ENCODE measurements at places on chromosomes 6 and 20.

GRCh38 chr20:55258559-55258958 is 746.8 kb downstream of the CBLN4 start:
- no peak for DNase-seq

DNA sequence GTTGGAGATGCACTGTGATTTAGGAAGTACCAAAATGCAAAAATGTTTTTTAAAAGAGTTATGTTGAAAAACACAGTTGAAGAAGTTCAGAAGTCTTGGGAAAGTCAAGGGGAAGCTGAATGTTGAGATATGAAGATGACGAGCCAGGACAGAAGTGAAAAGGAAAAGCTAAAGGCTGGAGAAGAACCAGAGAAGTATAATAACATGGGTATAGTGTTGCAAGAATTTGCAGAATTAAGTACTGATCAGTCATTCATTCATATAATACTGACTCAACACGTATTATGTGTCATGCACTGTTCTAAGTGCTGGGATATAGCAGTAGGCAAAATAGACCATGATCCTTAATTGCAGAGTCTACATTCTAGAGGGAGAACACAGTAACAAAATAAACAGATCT is 432.8 kb downstream of the CDC5L start:
- DNase-seq, result no peak

GRCh38 chr6:145865595-145865994 is 51.0 kb upstream of the FBXO30 start:
- DNase-seq, result no peak

DNA sequence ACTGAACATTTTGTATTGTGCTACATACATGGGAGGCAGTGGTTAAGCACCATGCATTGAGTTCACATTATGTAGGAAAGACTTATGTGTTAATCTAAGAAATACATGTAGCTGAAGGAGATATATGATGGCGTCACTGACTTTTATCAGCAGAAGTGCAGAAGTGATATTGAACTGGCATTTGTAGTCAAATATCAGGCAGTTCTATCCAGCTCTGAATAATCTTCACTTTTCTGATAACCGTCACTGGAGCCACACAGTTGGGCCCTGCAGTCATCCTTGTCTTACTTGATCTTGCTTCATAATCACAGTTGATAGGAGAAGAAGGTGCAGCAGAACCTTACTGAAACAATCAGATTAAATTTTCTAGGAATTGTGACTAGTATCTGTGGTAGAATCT is 26.4 kb downstream of the CRISP1 start:
- no peak for DNase-seq

- no peak for DNase-seq
These were observed 81.1 kb downstream of the RIMS1 start for GRCh38 chr6:71967436-71967835.

- DNase-seq, result no peak
These were observed 572.5 kb upstream of the JAG1 start for GRCh38 chr20:11246251-11246775.

- DNase-seq, result no peak
These were observed 110.2 kb downstream of the NKAIN2 start for GRCh38 chr6:123913863-123914262.

- no peak for DNase-seq
These were observed 43.9 kb downstream of the INSM1 start for GRCh38 chr20:20411836-20412235.

DNA sequence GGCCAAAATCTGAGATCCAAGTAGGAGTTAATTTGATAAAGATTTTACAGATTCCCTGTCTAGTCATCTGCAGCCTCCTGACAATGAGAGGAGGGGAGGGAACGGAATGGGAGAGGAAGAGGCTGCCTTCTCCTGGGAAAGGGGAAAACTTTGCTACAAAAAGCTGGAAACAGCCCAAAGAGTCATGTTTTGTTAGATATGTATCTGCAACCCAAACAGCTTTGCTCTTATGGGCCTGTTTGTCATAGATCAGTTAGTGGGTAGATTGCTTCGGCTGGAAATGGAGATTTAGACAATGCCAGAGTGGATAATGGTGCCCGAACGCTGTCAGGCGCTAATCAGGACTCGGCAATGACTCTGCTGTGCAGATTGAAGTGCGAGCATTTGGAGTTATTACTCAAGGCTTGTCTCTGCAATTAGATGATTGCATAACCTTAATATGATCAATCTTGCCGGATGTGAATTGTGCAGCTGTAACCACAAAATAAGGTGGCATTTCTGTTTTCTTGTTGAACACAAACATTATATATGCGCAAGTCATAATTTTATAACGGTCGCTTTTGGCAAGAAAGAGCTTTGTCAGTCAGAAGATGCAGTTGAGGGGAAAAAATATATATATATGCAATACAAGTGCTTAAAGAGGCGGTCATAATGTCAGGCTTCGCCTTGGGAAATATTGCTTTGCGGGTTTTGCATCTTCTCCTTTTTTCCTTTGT is 92.4 kb upstream of the MAFB start:
- DNase-seq, result no peak

- DNase-seq, result no peak
These were observed 199.9 kb downstream of the DTNBP1 start for GRCh38 chr6:15462717-15463525.

- no peak for DNase-seq
These were observed 23.6 kb upstream of the FANCE start for GRCh38 chr6:35428421-35429149.

GRCh38 chr6:49570474-49571079 is 20.1 kb downstream of the C6orf141 start:
- no peak for DNase-seq

- no peak for DNase-seq
These were observed 344.2 kb downstream of the RFPL4B start for GRCh38 chr6:112691289-112691688.

DNA sequence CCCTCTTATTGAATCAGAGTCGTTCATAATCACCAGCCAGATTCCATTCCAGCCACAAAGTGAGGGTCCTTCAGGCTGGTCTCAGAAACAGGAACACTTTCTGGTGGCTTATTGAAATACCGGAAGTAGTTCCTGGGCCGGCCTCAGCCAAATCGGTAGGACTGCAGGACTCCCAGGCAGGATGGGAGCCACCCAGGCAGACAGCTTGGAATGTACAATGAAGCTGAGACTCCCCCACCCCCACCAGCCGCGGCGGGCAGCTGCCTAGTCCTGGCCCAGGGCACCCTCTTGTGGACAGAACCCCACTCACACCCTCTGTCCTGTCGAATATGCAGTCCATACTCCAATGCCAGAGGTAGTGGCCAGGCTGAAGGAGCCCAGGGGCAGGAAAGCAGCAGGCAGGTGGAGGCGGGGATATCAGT is 43.8 kb downstream of the MDFI start:
- DNase-seq, result peak; percentile 69

- no peak for DNase-seq
These were observed 100.4 kb downstream of the TMEM200A start for GRCh38 chr6:130466052-130466747.

GRCh38 chr6:125867483-125867942 is 76.8 kb downstream of the NCOA7 start:
- DNase-seq, result no peak

DNA sequence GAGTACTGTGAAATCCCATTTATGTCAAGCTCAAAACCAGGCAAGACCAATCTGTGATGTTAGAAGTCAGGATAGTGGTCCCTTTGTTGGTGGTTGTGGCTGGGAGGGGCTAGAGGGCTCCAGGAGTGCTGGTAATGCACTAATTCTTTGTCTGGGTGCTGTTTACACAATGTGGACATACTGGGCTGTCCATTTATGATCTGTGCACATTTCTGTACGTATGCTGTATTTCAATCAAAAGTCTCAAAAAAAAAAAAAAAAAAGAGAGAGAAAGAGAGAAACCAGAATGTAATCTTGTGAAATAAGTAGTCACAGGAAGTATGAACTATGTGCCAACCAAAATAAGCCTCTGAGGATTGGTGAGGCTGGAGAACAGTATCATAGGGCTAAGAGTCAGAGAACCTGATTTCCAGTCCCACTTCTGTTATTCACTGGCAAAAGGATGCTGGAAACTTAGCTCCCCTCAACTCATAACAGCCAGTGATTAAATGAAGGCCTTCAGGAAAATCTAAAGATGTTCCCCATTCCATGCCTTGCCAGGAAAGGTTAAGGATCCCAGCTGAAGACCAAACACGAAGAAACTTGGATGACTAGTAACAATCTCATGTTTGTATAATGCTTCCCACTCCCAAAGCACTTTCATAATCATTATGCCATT is 19.6 kb upstream of the TRAM2 start:
- DNase-seq, result no peak

DNA sequence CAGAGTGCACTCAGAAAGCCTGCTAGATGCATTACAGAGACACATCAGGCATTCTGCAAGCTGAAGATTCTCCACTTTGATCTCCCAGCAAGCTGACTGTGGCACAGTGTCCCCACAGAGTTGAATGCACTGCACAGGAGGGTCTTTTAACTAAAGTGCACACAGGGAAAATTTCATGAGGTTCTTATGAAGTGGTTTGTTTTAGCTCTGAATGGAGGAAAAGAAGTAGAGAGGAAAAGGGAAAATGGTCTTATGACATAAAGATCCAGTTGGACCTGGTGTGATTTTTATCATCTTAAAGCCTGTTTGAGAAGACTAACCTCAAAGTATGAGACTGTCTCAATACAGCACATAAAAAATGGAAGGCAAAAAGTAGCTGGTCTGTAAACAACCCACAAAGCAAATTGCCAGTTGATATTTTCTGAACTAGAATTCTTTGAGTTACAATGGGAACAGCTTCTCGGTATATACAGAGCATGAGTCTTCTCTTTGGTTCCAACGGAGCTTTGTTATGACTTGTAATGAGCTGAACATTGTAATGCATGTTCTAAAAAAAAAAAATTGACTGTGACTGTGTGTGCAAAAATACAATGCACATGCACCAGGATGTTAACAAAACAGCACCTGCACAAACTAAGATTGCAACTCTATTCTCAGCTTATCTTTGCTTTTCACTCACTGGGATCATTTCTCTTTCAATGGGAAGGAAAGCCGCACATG is 383.0 kb upstream of the ID4 start:
- no peak for DNase-seq

DNA sequence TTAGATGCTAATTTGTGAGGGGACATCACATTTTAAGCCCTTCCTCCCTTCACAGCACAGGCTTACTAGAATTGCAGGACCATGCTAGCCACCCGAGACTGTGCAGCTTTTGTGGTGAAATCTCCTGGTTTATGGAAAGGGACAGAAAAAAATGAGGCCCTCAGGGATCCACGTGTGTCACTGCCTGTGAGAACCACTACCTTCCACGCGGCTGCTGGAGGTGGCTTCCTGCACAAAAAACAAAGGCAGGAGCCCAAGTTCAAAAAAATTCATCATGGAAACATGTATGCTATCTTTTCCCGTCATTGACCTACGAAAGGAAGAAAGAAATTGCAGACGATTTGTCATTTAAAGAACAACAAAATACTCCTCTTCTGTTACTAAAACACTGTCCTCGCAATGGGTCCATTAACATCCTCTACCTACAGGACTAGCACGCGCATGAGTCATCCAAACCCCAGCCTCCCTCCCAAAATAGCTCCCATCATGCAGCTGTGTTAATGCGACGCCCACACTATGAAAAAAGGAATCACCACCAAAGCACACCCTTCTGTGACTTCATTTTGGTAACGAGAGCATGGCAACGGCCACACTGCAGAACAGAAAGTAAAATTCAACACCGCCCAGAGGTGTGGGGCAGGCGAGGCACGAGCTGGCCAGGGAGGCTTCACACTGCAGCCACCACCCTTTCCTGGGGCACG is 45.7 kb downstream of the RAMACL start:
- DNase-seq, result peak; percentile 80

DNA sequence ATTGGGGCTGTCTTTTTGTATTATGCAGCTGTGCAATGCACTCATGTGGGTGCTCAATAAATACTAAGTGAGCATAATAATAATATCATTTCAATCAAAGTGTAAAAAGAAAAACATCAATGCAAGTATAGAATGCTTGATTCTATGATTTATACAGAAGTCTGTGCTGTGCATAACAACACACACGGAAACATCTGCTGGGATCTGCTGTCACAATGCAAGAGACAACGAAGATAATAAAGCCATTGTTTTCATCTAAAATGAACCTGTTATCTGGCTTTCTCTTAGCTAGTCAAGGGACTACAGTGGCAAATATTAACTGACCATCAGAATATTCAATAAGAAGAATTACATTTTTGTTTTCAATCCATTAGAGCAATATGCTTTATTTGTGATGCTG is 1156.9 kb upstream of the MAP3K7 start:
- DNase-seq, result no peak

DNA sequence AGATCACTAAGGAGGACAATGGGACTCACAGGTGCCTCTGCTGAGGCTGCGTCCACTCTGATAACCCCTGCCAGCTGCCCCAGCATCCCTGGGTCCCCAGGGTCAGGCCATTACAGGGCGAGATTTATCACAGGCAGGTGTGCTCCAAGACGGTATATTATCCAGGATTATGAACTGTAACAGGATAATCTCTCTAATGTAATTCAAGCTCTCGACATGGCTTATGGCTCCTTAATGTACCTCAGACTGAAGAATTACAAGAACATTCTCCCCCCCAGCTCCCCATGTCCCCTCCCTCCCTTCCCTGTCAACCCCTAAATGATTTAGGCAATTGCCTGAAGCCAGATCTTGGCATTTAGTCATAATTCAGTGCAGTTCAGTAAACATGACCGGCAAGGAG is 86.8 kb downstream of the NCR2 start:
- DNase-seq, result no peak

- DNase-seq, result no peak
These were observed 440.1 kb upstream of the ADGRB3 start for GRCh38 chr6:68194846-68195478.

DNA sequence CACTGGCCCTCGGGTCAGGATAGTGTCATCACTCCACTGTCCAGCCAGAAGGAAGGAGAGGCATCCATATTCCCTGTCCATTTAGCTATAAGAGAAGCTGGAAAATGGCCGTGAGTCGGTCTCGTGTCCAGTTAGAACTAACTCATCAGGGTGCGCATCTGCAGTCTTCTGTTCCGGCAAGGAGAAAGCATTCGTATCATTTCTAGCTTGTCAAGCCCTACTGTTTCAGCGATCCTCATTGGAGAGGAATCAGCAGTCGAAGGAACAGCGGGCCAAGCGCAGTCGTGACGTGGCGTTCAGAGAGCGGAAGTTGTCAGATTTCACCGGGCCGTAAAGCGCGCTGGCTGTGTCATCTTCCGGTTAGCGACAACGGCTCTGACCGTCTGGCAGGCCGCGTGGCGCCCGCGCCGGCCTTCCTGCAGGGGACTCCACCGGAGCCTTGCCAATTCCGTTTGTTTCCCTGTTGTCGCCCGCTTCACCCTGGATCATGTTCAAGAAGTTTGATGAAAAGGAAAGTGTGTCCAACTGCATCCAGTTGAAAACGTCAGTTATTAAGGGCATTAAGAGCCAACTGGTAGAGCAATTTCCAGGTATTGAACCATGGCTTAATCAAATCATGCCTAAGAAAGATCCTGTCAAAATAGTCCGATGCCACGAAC is 32.9 kb downstream of the HM13 start:
- peak; percentile 87 for DNase-seq

Measured in CD4-positive, alpha-beta T cell treated with Interleukin-21 for 1 hour (primary cell).